ENCODE measurements at places on chromosomes 6 and 20. TPM values are rescaled to one million over a fixed set of nuclear protein-coding genes. Genes with fewer than 3 reads are reported as not detected.

GRCh38 chr20:49749625-49750024, 35.9 kb upstream of the B4GALT5 start:
- DNase-seq: no peak

DZANK1 gene
- total RNA-seq: 1.7 TPM

- no peak for DNase-seq
Observed at GRCh38 chr6:52495922-52496321, 75.8 kb downstream of the EFHC1 start.

DNA sequence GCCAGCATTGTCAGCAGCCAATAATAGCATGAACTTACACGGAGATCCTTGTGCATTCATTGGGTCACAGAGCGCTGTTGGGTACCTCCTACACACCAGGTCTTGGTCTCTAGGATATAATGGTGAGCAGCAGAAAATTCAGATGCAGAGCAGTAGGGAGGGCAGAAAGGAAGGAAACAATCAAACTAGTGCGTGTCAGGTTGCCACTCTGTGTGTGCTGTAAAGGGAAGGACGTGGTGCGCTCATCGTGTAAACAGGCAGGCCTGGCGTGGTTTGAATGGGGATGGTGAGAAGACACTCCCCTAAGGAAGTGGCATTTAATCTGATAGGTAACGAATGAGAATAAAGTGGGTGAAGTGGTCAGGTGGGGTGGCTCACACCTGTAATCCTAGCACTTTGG, 336.4 kb downstream of the CDH26 start:
- DNase-seq: no peak

GRCh38 chr20:51227744-51228143, 204.8 kb upstream of the KCNG1 start:
- DNase-seq: no peak

DNA sequence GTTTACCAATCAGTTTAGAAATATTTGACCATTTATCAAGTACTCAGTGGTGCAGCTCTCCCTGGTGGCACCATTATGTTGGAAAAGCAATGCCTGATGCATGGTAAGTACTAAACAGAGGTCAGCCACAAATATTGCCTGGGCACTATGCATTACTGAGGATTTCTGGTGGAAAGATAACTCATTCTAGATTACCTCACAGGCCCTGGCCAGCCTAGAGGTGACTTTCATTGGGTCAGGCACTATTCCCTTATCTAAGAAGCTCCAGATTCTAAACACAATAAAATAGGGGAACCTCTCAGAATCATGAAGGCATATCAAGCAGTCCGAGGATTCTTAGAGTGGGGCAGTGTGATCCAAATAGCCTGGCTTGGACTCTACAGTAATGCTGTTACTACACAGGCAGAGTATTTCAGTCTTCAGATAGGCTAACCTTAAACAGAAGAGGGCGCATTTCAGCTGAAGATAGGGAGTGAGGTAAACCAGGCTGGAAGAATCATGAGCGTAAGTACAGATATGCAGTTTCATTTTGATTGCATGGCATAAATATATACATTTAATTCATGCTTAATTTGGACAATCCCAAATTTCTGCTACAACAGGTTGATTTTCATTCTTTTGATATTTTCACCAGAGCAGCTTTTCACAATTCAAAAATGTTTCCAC, 12.1 kb downstream of the LGSN start:
- DNase-seq: no peak

TDRD6 gene
- 1.1 TPM for total RNA-seq

DNA sequence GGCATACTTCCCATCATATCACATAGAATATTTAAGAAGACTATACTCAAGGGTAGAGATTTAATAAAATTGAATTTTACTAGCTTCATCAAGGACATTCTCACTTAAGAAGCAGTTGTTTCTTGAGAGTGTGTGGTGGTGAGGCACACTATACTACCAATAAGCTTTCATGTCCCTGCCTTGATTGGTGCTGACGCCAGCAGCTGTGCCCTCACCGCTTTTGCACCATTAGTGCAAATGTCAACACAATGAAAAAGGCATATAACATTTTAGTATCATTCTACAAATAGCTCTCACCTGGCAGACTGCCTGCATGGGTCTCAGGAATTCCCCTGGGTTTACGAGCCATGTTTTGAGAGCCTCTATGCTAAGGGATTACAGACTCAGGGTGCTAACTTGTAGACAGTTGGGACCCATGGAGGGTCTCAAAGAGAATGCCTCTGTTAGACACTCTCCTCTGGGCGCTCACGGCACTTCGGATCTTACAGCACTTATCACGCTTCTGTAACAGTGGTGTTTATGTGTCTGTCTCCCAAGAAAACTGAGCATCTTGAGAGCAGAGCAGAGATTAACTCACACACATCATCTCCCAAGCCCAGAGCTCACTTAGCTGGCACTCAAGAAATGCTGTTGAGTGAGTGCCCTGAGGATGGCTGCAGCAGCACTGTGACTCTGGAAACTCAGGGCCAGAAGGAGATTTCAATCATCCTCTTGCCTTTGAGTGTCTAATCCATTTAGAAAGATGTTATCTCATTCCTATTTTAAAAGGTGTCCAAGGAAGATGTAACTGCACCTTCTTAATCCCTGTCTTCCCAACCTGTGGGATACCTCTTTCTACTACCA, 143.3 kb upstream of the GPR6 start:
- no peak for DNase-seq

DNA sequence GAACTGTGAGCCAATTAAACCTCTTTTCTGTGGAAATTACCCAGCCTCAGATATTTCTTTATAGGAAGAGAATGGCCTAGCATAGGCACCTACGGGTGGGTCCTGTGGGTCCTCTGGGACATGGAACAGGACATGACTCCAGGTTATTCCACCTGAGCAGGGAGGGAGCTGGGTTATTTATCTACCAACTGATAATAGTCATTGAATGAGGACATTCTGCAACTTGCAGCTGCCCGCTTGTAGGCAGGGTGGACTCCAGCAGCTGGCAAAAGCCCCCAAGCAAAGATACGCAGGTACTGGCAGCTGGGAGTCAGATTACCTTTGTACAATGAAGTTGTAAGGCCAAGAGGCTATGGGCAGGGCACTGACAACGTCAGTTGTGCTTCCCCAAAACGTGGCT, 1.4 kb upstream of the BANF2 start:
- no peak for DNase-seq

PNRC1 gene
- 288 TPM for total RNA-seq

GRCh38 chr6:14721103-14721758, 524.6 kb upstream of the JARID2 start:
- no peak for DNase-seq

CCN2 gene
- total RNA-seq: 84.1 TPM

DNA sequence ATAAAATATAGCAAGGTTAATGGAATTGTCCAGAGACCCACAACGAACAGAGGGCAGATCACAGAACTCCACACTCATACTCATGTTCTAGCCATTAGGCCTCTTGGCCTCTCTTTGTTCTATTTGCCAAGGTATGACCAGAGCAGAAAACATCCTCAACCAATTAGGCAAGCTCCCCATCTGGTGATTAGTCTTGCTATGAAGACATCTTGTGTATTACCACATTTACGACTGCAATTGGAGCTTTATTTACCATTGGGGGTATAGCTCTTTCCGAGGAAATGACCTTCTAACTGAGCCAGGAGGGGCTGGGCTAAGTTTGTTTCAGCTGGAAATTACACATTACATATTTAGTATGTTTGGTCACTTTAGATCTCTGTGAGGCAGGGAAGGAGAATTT, 593.9 kb downstream of the CD109 start:
- no peak for DNase-seq

PDYN gene
- total RNA-seq: not detected

GRCh38 chr20:9311132-9311531, 203.3 kb upstream of the LAMP5 start:
- no peak for DNase-seq

- no peak for DNase-seq
Observed at GRCh38 chr20:8152847-8153246, 20.8 kb downstream of the PLCB1 start.

GRCh38 chr20:57147185-57147584, 119.3 kb downstream of the BMP7 start:
- no peak for DNase-seq

GRCh38 chr6:168496997-168497331, 56.0 kb downstream of the SMOC2 start:
- DNase-seq: no peak

UCKL1 gene
- 80.1 TPM for total RNA-seq

DNA sequence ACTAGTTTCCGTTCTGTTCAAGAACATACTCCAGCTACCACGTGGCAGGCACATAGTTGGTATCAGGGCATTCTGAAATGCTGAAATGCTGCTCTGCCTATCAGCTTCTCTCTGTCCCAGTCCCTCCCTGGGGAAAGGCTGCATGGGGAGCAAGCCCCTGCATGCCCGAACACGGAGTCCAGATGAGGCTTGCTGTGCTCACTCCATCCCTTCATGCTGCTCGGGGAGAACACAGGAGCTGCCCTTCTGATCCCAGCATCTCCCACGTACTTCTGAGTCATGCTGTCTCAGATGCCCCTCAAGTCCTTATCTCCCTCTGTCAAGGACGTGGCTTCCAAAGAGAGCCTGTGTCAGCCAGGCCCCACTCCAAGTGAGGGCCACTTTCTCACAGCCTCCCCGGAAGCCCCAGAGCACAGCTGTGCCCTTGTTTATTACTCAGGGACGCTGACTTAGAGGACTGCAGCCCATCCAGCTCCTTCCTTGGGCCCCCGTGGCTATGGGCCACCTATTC, 29.4 kb downstream of the THBS2 start:
- DNase-seq: no peak

DNA sequence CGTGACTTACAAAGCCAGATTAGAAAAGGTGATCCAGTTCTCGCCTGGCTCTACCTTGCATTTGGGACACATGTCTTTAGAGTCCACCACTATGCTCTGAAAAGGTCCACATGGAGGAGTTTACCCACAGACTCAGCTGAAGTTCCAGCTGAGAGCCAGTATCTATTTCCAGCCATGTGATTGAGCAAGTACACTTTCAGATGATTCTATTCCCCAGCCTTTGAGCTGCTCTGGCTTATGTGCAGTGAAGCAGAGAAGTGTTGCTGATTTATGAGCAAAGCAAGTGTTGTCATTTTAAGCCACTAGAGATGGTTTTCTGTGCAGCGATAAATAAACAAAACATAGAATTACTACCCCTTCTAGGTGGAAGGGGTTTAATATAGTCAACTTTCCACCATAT, 520.8 kb upstream of the RNF217 start:
- no peak for DNase-seq

- DNase-seq: no peak
Observed at GRCh38 chr6:72282201-72282600, 339.7 kb upstream of the KCNQ5 start.

DNA sequence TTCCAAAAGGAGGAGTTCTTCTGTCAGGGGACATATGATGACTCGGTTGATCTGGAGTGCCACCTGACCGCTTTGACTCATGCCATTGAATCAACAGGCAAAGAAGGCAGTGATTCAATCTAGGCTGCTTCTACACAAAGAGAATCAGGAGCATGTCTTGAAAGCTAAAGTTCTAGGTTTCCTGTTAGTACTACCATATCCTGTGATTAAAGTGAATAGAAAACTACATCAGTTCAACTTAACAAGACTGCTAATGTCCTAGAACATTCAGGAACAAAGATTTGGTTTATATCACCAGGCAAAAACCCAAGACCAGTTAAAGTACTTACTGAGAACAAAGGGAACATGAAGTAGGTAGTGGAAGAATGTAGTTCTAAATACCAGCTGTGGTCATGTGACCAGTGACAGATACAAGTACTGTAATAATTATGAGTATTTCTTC, 216.8 kb upstream of the SGK1 start:
- DNase-seq: no peak

ADGB gene
- total RNA-seq: not detected

RNF144B gene
- total RNA-seq: 48.4 TPM

GRCh38 chr6:71421611-71422010, 133.0 kb downstream of the OGFRL1 start:
- no peak for DNase-seq

- no peak for DNase-seq
Observed at GRCh38 chr20:21609221-21609620, 95.4 kb upstream of the NKX2-2 start.

GRCh38 chr20:58586565-58587093, 64.5 kb upstream of the STX16 start:
- no peak for DNase-seq

- DNase-seq: no peak
Observed at GRCh38 chr6:2745246-2745645, 5.5 kb downstream of the MYLK4 start.

LINC00237 gene
- total RNA-seq: not detected

MICB gene
- 1.9 TPM for total RNA-seq

- no peak for DNase-seq
Observed at GRCh38 chr20:9439806-9440205, 74.6 kb upstream of the LAMP5 start.

ANKRD60 gene
- total RNA-seq: not detected

ZNF341 gene
- total RNA-seq: 4.6 TPM

DNA sequence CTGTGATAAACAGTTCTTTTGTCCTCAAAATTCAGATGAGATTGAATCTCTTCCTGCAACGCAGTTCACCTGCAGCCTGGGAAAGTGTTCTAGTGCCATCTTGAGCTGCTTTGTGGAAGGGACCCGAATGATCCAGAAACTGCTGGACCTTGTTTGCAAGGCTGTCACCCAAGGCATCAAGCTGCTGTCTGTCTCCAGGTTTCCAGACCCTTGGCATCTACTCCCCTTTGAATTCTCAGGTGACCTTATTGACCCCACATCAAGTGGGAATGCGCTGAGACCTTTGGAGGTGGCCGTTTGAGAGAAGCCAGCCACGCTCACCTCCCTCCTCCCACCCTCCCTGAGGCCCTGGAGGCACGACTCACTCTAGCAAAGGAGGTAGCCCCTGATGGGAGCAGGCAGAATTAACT, 112.5 kb downstream of the EDN3 start:
- no peak for DNase-seq

DNA sequence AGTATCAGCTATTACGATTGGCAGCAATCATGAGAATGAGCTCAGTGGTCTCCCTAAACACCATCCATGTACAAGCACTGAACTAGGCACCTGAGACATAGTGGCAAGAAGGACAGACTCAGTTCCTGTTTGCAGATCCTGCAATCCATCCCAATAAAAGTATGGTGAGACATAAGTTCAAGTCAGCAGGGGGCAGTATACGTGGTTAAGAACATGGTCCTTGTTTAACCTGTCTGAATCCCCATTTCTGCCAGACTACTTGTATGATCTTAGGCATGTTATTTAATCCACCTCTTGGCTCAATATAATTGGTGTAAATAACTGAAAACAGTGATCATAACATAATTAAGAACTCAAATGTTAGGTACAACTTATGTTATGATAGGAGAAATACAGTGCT, 33.2 kb upstream of the PNISR start:
- no peak for DNase-seq

DNA sequence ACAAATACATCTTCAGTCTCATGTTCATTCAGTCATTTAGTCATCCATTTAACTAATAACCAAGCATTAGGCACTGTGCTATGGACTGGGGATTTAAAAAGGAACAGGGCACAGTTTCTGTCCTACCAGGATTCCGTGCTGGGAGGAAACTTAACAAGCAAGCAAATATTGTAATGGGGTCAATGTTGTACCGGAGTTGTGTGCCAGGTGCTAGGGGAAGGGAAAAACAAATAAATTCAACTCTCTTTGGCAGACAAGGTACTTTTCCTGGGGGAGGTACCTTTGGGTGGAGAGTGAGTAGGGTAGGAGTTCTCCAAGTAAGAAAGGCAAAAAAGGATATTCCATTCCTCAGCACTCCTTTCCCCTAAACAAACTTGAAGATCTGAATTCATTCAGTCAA, 90.3 kb downstream of the OLIG3 start:
- no peak for DNase-seq
